ENCODE measurements at places on chromosomes 6 and 20.

- peak; percentile 31 for DNase-seq
Observed at GRCh38 chr20:3744806-3745685, 12.6 kb downstream of the HSPA12B start.

DNA sequence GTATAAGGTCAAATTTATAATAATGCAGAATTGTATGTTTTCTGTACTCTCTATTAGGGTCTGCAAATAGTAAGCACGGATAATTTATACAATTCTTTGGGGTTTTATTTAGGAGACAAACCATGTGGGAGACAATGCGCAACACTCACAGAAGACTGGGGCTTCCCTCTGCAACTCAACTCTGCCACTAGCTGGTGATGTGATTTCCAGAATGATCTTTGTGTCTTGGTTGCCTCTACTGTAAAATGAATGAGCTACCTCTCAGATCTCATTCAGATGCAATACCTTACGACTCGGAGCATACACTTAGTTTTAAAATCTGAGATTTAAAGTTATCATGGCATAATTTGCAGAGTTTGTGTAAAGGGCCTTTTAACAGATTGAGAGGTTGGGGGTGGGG is 6.4 kb downstream of the MAN1A1 start:
- no peak for DNase-seq

DNA sequence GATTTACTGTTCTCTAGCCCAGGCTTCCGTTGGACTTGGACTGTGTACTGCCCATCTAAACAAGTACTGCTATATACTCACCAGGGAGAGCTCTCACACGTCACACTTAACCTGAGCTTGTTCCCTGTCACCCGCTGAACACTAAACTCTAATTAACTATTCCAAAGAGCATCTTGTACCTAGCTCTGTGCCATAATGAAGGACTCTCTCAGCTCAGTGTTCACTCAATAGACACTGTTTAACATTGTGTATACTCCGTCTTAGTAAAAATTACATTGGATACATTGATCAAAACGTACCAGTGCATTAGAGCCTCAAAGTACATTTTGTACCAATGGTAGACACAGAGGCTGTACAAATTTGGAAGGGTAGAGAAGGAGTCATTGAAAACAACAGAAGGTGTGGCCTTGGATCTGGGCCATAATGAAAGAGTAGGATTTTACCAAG is 55.4 kb upstream of the EPHA7 start:
- DNase-seq = no peak

- no peak for DNase-seq
Observed at GRCh38 chr6:95227351-95227750, 350.0 kb upstream of the MANEA start.

DNA sequence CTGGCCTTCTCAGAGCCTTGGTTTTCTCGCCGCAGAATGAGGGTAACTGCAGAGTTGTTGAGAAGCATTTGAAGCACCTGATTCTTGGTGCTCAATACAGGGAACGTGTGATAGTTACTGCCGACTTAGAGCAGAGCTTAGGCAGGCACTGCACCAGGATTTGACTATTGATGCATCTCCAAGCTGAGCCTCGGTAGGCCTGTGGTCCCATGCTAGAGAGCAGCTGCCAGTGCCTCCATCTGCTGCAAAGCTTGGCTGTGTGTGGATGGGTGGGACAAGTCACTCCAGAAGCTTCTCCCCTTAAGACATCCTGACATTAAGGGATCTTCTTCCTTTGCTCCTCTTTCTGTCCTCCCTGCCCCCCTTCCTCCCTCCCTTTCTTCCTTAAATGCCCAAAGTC is 40.9 kb downstream of the FAM209B start:
- no peak for DNase-seq

DNA sequence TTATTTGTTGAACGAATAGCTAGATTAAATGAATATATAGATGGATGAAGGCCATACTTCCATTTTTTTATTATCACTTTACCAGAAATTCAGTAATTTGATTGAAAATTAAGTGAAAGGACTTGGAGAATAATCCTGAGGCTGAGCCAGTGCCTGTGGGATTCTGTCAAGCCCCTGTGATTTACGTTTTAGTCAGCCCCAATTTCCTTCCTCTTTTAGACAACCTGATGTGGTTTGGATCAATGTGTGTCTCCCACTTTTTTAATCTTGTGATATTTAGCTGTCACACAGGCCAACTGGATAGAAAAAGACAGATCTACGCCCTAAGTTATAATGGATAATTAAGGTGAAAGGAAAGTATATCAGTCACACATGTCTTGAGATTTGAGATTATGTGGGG is 188.8 kb downstream of the EDN1 start:
- DNase-seq = no peak

- no peak for DNase-seq
Observed at GRCh38 chr20:7029019-7029418, 261.5 kb downstream of the BMP2 start.

GRCh38 chr6:162921062-162921461 is 193.3 kb downstream of the PACRG start:
- DNase-seq = no peak

- no peak for DNase-seq
Observed at GRCh38 chr6:27049863-27050781, 197.4 kb upstream of the PRSS16 start.

DNA sequence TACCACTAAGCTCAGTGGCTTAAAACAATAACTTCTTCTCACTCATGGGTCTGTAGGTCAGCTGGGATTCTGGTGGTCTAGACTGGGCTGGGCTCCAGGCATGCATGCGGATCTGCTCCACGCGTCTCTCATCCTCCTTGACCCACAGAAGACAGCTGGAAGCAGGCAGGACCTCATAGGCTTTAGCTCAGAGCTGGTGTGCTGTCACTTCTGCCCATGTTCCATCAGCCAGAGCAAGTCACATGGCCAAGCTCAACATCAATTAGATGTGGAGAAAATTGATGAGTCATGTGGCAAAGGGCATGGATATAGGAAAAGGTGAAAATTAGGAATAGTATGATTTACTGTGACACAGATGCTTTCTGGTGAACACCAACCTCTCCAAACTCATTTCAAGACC is 57.4 kb upstream of the PSMF1 start:
- DNase-seq = no peak

DNA sequence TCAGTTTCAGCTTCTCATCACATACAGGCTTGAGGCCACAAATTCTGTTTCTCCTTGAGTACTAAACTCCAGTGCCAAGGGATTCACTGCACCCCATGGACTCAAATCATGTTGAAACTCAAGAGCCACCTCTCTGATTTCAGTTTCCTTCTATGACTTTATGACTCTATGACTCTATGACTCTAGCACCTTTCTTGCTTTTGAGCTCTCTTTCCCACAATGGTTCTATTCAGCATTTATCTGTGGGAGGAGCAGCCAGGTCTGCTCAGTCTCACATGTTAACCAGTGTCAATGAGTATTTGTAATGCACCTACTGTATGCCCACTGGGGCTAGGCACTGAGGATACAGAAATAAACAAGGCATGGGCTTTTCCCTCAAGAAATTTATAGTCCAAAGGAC is 14.6 kb upstream of the SLC22A2 start:
- DNase-seq = no peak

DNA sequence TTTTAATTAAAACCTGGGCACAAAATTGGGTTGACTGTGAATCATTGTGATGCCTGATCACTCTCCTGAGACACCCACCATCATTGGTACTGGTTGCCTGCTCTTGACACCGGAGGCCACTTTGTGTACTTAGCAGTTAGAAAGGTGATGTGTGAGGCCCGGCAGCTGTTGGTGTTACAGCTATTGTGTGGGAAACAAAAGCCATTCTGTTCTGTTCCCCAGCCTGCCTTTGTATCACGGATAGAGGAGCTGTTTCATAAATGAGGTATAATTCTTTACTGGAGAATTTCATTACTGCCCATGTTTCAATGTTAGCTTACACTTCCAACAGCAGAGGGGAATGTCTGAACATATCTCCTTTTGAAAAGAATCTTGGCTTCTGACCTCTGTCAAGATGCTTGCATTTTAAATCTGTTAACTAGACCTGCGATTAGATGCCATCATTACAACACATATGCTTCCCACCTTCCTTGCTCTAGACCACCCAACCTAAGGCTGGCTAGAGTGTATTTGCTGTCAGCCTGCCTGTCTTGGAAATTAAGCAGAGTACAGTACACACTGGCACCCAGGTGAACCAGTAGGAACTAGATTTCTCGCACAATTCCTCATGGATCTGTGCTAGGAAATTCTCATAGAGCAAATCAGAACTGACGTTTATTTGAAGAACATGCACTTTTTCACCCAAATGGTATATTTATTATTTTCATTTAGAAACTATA is 142.4 kb upstream of the INSM1 start:
- no peak for DNase-seq

- no peak for DNase-seq
Observed at GRCh38 chr6:150753371-150754064, 112.0 kb upstream of the MTHFD1L start.

GRCh38 chr6:79372757-79373156 is 138.3 kb upstream of the HMGN3 start:
- no peak for DNase-seq

GRCh38 chr20:4445784-4446183 is 275.9 kb upstream of the PRND start:
- DNase-seq = peak; percentile 12

GRCh38 chr6:70369332-70369950 is 43.9 kb upstream of the FAM135A start:
- DNase-seq = peak; percentile 21

- peak; percentile 47 for DNase-seq
Observed at GRCh38 chr6:17884498-17885478, 102.6 kb downstream of the KIF13A start.

- DNase-seq = peak; percentile 40
Observed at GRCh38 chr6:100266494-100267401, 198.0 kb downstream of the SIM1 start.

GRCh38 chr6:165889636-165890403 is 226.8 kb upstream of the PDE10A start:
- DNase-seq = peak; percentile 10

GRCh38 chr6:109029313-109029712 is 65.3 kb downstream of the SESN1 start:
- no peak for DNase-seq

GRCh38 chr6:44712353-44713111 is 325.0 kb downstream of the CDC5L start:
- DNase-seq = peak; percentile 63

DNA sequence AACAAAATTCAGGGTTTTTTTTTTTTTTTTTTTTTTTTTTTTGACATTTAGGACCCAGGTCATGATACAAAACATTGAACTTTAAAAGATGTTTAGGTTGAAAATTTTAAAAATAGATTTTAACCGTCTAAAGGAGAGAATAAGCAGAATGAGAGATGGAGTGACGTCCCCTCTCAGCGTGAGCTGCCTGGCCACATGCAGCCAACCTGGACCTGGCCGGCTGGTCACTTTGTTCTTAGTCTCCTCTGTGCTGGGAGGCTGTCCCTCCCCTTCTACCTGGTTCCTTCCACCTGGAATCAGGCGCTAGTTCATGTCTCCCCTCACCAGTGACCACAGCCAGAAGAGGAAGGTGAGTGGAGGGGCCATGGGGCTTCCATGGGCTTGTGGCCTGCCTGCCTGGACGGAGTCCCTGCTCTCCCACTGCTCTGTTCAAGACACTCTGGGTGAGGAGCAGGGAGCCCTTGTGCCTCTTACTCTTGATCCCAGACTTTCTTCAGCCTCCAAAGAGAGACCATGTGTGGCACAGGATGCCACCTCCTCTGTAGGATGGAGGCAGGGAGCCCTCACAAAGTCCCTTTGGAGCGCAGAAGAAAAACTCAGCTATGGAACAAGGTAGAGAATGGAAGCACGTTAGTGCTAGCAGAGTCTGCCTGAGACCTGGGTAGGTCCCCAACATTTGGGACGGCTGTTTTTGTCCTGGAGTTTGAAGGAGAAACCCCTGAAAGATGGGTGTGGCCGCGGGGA is 31.7 kb downstream of the IRF4 start:
- DNase-seq = no peak

- DNase-seq = no peak
Observed at GRCh38 chr6:46796848-46797580, 3.8 kb downstream of the MEP1A start.

DNA sequence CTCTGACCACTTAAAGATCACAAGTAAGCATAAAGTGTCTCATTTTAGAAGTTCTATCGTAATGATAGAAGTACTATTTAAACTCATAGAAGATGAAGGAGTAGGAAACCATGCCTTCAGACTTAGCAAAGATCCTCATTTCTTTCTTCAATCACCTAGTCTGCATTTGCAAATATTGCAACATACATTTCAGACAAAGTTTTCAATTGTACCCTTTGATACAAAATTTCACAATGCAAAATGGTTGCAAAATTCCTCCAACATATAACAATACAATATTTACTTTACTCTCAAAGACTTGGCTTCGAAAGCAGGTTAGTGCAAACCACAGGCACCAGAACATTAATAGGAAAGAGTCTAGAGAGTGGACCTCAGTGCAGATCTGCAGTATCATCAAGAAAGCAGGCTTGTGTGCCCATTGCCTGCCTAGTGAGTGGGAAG is 16.1 kb upstream of the ROS1 start:
- DNase-seq = peak; percentile 73

- DNase-seq = no peak
Observed at GRCh38 chr6:108123946-108124345, 41.9 kb upstream of the NR2E1 start.

DNA sequence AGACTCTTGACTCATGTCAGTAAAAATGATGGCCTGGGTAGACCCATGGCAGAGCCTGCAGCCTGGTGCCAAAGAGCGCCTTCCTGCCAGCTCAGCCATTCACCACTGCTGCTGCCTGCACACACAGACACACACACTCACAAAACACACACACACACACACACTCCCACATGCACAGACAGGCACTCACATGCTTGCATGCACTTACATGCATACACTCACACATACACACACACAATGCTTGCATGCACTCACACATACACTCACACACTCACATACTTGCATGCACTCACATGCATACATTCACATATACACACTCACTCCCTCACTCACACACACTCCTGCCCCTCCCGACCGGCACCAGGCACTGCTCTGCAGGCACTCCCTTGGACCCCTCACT is 18.0 kb upstream of the SYNDIG1 start:
- DNase-seq = no peak

DNA sequence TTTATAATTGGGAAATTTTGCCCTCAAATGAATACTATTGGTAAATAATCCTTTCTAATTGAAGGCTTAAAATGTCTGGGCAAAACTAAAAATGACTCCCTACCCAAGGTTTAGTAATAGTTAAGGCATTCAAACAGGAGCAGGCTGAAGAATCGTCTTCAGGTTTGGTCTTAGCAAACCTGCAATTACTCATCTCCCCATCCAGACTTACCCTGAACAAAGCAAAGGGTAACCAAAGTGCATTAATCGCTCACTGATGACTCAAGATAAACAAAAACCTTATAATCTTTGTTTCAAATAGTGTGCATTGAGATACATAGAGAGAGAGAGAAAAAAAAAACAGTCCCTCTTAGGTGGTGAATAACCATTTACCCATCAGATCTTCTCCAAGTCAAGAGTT is 225.5 kb downstream of the BMP2 start:
- DNase-seq = peak; percentile 82
